Fibroblast of skin of left quadriceps (primary cell): ENCODE measurements at places on chromosomes 2 and 18.

DNA sequence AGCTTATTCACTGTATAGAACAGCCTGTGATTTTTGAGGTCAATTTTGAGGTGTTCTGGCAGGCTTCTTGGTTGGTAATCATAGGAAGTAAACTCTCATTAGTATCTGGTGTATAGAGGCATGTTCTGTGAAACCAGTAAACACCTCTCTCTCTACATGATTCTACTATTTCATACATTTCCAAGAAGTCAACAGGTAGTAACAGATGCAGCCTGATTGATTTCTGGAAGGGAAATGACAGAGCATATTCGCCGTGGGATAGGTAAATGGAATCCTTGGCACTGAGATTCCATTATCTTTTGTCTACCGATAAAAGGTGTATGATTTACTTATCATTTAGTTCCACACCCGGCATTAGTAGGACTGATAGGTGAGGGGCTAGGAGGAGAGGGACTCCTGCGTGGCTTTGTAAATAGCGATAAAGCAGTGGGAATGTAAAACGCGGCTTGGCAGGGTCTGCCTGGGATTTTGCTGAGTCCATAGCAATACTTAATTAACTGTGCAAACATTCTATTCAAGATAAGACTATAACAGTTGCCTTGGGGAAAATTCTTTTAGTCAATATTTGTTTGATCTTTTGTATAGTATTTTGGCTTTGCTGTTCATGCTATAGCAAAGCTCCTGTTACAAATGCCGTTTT lies 32.3 kb downstream of the LYPD6B start:
- DNase-seq = no peak

GRCh38 chr2:72148003-72148836 lies 558 bp upstream of the CYP26B1 start:
- DNase-seq = no peak

DNA sequence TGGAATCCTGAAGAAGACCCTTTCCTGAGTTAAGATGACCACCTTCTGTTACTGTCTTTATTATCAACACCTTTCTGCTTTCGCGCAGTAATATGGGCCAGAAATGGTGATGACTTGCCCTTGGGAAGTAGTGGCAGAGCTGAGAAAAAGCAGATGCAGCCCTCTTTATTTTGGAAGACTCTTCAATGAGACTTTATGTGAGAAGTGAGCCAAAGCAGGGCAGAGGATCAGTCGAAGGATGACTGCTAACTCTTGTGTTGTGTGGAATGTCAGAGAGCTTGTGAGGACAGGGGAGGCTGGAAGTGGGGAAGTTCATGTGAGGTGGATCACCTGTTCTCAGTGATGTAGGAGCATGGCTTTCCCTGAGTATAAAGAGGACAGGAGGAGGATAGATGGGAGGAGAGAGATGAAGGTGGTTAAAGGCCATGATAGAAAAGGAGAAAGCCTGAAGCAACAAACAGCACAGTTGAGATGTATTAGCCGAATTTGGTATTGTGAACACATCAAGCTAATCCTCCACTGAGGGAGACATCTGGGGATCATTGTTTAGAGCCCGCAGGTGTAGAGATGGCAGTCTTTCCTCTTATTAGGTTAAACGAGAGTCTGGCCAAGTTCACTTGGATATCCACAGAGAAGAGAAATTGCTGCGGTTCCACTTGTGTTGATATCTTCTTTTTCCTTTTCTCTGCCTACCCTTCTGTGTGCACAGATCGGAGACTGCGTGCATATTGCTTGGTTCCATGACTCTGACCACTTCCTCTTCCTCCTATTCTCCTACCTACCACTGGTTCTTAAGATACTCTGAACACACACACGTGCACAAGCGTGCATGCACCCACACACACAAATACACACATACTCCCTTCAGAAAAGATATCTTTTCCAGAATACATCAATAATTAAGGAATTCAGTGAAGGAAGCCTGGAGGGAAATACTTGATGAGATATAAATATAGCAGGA lies 67.4 kb downstream of the SLC9A2 start:
- no peak for DNase-seq

DNA sequence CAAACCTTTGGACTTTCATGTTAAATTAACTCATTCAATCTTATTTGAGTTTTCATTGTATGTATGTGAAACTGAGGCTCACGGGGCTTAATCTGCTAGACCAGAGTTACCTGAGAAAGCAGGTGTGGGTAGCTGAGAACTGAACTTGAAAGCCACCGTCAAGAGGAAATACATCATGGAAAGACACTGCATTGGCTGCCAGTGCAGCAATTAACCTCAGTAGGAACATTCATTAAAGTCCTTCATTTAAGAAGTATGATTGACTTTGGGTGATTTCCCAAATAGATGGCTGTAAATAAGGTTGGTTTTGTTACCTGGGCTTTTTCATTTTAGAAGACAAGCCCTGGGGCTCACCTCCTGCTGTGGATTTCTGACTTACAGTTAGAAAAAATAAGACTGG lies 36.5 kb upstream of the MGAT5 start:
- DNase-seq = no peak

DNA sequence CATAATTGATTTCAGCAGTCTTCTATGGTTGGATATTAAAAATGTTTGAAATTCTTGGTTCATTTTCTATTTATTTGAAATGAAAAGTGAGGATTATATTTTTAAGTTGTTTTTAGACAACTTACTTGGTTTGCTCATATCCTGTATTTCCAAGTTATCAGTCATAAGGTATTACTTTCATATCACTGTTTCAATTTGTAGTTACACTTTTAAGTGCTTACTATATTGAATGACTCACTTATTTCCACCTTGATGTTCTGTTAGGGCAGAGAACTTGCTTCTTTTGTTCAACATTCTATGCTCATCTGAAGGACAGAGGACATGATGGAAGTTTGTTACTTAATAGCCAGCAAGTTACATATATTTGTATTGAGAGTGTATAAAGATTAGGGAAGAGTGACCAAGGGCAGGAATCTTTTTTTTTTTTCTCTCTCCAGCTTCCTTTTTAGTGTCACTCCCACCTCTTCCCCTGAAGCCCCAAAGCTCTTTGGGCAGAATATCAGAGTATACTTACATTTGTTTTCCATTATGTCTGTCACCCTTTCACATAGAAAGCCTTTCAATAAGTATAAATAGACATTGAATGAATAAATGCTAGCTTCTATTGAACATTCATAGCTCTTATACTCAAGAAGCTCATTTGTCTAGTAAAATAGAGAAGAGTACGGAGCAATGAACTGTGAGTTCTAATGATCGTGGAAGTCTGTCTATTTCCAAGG lies 28.1 kb downstream of the PIK3C3 start:
- no peak for DNase-seq

GRCh38 chr2:195343942-195344530 lies 313.0 kb upstream of the SLC39A10 start:
- no peak for DNase-seq

- DNase-seq = no peak
Measured at GRCh38 chr2:135762022-135762421, 20.4 kb downstream of the UBXN4 start.

DNA sequence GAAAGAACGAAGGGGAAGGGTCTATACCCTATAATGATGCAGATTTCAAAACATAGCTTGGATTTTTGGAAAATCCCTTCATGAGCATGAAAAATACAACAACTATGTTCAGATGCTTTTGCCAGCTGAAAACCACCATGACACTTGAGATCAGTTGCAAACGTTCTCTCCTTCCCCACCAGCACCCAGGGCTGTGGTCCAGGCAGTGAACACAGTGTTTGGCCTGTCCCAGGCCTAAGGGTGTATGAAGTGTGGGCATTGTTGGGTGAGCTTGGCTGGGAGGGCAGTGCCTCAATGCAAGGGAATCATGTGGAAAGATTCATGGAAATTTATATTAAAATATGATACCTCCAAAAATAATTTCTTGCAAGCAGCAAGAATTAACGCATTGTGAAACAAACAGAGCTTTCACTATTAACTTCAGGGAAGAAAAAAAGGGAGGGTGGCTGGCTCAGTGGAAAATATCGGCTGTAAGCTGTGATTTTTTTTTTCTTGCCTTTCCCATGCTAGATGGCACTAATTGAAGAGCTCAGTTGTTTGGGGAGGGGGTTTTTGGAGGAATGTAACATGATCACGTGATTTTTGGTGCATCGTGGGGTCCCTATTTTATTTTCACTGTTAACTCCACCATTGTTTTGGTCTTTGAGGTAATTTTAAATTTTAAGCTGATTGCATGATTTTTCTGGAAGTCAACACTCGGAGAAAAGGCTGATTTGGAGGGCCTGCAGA lies 52.0 kb downstream of the CDC42EP3 start:
- no peak for DNase-seq

- DNase-seq = peak; percentile 5
Measured at GRCh38 chr18:8507361-8507760, 101.9 kb upstream of the RAB12 start.

DNA sequence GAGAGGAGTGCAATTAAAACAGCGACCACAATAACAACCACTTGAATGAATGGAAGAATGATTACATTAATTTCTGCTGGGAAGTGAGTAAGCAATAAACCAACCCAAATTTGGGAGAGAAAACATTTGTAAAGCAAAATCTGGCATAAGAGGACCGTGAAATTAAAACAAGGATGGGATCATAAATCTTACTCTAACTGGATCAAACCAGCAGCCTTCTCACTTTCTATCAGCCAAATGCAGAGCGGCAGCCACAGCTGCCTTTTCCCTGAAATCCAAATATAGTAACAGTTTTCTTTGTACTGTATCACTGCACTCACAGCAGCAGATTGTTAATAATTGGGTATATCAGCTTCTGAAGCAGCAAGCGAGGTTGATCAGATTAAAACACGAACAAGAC lies 245.2 kb upstream of the REG3G start:
- DNase-seq = no peak

GRCh38 chr2:13574831-13575230 lies 858.1 kb downstream of the TRIB2 start:
- DNase-seq = no peak

- DNase-seq = no peak
Measured at GRCh38 chr2:221518935-221519625, 53.0 kb downstream of the EPHA4 start.

DNA sequence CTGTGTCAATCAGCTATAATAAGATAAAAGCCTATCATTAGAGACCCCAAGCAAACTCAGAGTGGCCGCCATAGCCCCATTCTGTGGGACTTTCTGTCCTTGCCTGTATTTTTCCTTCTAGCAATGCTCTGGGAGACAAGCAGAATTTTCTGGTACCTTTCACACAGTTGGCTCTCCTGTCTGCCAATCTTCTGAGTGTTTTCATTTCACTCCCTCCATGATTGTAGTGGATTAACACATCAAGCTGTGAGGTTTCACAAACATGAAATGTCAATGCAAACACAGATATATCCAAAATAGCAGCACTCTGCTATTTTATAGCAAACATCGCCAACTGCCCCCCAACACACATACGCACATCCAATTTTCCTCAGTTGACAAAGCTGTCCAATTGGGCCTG lies 64.9 kb downstream of the C1D start:
- DNase-seq = no peak

- peak; percentile 24 for DNase-seq
Measured at GRCh38 chr2:26299471-26300101, 46.4 kb upstream of the SELENOI start.

DNA sequence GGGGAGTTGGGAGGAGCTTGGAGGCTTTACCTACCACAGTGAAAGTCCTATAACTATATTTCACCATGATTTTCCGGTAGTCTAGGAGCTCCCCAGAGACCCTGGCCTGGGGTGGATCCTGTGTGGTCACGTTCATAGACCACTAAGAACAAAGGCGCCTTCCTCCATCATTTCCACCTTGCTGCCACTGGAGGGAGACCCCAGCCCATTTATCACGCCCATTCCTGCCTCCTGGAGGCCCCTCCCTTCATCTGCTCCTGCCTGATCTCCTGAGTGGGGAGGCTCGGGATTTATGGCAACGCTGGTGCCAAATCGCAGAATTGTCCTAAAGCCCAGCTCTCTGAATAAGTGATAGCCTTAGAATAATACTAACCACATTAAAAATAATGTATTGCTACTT lies 507.6 kb upstream of the SPHKAP start:
- DNase-seq = no peak

GRCh38 chr18:30481871-30482270 lies 560.7 kb downstream of the DSC3 start:
- no peak for DNase-seq

DNA sequence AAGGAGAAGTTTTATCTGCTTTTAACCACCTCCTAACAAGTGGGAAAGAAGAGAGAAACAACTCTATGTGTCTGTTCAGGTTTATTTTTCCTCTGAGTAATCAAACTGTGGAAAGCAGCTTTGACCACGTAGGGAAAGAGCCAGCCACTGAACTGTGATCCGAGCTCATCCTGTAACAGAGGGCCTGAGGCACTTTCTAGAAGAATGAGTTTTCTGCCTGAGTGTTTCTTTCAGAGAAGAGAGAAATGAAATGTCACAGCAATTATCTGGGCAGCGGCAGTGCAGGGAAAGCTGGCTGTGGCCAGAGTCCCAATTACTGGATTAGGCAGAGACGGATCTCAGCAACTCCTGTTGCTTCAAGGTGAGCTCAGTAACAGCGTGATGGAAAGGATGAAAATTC lies 151.9 kb downstream of the CD226 start:
- no peak for DNase-seq

- DNase-seq = no peak
Measured at GRCh38 chr2:98142106-98142791, 55.3 kb downstream of the VWA3B start.

DNA sequence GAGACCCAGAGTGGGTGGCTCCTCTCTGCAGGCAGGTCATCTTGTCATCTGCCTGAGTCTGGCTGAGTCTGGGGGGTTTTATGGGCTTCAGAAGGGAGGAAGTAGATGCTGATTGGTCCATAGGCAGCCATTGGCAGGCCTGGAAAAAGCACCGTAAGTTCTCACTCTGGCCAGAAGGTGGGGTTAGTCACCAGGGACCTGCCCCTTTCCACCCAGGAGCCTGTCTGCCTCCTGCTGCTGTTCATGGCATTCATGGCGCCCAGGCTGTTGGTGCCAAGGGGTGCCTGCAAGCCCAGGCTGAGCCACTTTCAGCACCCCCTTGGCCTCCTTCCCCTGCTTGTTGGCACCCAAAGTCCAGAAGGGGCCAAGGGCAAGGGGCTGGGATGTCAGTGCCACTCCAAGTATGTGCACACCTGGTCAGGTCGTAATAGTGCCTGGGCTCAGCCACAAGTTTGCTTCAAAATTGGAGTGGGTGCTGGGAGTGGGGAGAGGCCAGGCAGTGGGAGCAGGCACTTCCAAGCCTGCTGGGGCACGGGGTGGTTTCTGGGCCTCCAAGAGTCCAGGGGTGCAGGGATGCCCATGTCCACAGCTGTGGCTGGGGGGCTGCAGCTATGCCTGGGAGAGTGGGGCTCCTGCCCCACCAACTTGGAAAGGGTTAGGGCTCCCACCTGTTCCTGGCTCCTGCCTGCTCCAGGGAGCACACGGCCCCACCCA lies 178.1 kb downstream of the FAM210A start:
- no peak for DNase-seq

DNA sequence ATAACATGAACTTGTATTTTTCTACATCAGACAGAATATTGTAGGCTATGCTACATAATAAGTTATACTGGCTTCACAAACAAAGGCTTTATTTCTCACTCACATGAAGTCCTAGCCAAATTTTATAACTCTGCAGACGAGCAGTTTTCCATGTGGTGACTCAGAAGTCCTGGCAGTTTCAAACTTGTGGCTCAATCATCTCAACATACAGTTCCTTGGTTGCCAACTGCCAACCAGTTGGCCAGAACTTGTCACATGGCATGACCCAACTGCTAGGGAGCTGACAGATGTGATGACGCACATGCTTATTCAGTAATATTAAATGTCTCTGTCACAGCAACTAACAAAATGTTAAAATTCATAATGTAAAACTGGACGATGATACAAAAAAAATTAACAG lies 63.8 kb upstream of the ZC3H15 start:
- DNase-seq = peak; percentile 32

GRCh38 chr18:48490641-48491293 lies 48.1 kb upstream of the CTIF start:
- no peak for DNase-seq

GRCh38 chr18:21265971-21266673 lies 24.1 kb downstream of the GREB1L start:
- no peak for DNase-seq
